Activated CD4-positive, alpha-beta memory T cell treated with anti-CD3 and anti-CD28 coated beads, Interleukin-2, amount 10 ng/mL, durations not matched to agents 7 days and 5 days (primary cell): ENCODE measurements at places on chromosomes 6 and 20. TPM values are rescaled to one million over a fixed set of nuclear protein-coding genes. Genes with fewer than 3 reads are reported as not detected.

DNA sequence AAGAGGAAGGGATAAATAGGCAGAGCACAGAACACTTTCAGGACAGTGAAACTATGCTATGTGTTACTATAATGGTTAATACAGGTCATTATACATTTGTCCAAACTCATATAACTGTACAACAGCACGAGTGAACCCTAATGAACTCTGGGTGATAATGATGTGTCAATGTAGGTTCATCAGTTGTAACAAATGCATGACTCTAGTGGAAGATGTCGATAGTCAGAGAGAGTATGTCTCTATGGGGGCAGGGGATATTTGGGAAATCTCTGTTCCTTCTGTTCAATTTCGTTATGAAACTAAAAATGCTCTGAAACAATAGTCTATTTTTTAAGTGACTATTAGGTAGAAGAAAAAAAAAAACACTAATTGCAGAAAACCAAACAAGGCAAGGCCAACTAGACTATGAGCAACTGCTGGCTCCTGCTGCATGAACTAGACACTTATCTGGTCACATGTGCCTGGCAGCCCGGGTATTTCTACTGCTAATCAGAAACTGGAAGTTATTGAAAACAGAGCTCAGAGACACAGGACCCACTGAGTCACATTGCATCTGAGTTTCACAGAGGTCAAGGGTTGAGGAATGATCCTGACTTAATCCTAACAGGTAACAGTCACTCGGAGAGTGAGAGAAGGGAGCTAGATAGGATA is 97.9 kb downstream of the ISM1 start:
- no peak for DNase-seq

DNA sequence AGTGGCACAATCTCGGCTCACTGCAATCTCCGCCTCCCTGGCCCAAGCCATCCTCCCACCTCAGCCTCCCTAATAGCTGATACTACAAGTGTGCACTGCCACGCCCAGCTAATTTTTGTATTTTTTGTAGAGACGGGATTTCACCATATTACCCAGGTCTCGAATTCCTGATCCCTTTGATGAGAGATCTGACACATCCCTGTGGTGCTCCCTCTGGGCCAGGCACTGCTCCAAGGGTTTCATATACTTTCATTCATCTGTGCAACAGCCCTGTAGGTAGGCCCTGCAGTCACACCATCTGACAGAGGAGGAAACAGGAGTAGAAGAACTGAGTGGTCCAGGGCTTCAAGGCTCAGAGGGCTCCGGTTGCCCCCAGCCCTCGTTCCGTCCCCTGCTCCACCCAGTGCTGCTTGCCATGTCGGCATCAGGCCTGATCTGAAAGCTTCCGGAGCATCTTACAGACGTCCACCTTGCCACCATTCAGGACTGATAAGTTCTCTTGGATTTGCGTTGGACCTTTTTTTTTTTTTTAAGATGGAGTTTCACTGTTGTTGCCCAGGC is 3.3 kb downstream of the ZGPAT start:
- no peak for DNase-seq

DNA sequence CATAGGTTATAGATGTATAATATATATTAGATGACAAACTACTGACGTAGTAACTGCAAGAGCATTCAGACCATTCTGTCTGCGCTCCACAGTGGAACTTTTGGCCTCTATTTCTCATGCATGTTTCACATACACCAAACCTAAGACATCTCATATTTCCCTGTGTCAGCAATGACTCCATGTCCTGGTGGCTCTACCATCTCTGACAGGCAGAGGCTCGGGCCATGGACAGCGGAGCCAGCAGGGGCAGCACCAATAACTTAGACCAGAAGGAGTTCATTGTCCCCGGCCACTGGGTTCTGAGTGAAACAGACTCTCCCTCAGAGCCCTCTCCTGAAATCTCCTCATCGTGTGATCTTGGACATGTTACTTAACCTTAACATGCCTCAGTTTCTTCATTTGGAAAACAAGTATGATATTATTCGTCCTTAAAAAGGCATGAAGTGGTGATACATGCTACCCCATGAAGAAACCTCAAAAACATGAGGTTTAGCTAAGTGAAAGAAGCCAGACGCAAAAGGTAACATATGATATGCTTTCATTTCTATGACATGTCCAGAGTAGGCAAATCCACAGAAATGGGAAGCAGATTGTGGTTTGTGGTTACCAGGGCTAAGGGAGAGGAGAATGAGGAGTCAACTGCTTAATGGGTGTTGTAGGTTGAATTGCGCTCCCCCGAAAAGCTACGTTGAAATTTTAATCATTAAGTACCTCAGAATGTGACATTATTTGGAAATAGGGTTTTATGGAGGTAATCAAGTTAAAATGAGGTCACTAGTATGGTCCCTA is 564.0 kb upstream of the JARID2 start:
- DNase-seq, result no peak

EHMT2 gene
- 57.0 TPM for total RNA-seq

GLP1R gene
- not detected for total RNA-seq
